ENCODE measurements at places on chromosomes 7 and 10.
A peak's percentile ranks its signal among the peaks of the same experiment; 100 is the strongest.

- no peak for DNase-seq
These were observed 110.1 kb downstream of the CDK14 start for GRCh38 chr7:90706072-90706716.

DNA sequence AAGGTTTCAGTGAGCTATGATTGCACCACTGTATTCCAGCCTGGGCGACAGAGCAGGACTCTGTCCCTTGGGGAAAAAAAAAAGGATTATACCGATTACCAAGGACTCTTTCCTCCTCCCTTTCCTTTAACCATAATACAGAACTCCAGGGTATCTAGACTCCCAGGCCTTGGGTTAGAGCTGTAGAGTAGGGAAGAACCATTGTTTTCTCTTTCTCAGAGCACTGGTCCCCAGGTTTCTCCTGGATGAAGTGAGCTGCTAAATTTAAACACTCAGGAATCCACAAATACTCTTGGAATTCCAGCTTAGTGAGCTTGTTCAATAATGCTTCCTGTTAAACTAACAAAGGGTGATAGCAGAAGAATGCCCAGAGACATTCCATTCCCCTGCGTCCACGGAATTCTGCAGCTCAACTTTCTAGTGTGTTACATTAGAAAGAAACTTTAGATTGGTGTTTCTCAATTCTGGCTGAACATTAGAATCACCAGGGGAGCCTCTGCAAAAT, 14.6 kb upstream of the RPEL1 start:
- peak; percentile 88 for DNase-seq

DNA sequence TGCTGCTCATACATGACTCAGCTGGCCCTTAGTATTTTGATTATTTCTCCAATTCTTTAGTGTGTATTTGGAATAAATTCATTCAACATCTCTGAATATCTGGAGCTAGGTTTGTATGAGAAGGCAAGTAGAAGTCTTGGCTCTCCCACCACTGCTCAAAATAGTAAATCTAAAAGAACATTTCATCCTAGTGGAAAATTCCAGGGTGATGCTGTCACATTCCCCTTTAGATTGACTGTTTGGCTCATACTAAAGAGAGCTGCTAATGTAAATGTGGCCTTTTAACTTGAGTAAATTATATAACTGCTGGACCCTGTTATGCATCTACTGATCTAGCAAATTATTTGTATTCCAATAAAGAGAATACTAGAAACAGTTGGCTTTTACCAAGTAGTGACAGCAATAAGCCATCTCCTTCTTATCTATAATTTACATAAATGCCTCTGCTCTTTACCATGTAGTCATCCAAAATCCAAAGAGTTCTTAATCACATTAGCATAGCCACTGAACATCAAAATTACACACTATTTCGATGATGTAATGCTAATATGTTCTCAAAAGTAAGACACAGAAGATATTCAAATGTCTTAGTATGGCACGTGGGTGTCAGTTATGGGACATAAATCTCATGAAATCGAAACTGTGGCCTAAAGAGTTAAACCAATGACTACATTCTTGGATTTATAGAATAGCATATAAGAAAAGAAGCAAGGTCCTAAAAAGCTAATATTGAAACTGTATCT, 86.9 kb upstream of the KCND2 start:
- no peak for DNase-seq

DNA sequence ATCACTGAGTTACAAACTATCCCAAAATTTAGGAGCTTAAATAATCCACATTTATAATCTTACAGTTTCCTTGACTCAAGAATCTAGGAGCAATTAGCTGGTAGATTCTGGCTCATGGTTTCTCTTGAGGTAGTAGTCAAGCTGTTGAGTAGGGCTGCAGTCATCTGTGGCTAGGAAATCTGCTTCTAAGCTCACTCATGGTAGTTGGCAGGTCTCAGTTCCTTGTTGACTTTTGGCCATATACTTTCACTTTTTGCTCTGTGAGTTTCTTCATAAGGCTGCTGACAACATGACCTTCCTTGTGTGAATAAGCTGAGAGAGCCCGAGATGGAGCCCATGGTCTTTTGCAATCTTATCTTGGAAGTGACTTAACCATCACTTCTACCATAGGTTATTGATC, 10.8 kb upstream of the ETV1 start:
- DNase-seq = no peak

DNA sequence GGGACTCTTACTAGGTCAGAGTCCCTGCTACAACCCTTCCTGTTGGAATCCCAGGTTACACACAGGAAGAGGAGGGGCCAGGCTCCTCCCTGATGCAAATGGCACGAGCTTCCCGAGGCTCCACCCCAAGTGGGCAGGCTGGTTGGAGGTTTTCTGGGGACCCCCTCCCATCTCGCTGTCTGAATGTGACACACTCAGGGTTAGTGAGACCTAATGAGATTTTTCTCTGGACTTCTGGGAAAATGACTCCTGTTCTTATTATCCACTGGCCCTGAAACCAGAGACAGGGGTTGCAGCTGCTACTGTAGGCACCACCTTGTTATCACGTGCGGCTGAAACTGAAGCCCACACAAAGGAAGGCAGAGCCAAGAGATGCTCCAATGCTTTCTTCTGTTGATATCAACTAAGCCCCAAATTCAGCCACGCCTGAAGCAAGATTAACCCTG, 103.3 kb downstream of the FAM107B start:
- DNase-seq = no peak

GRCh38 chr7:84482476-84482875, 287.9 kb upstream of the SEMA3A start:
- DNase-seq = no peak

- no peak for DNase-seq
These were observed 5.5 kb upstream of the GNAT3 start for GRCh38 chr7:80517282-80517747.

GRCh38 chr7:100865938-100866728, 1.1 kb upstream of the TRIP6 start:
- DNase-seq = peak; percentile 58

DNA sequence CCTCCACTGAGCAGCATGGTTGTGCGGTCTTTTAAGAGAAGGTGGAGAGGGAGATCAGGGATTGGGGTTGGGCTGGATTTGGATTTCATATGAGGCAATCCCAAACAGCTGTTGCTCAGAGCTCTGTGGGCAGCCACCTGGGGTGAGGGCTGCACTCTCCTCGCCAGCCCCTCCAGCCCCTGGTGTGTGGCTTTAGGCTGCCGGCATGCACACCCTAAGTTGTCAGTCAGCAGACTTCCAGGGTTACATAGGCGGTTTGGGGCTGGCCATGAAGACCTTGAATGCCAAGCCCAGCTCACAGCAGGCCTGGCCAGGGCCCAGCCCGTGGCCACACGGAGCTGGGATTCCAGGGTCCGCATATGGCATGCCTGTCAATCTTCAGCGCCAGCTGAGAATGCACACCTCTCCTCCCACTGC, 54.8 kb downstream of the ZMIZ1 start:
- no peak for DNase-seq

DNA sequence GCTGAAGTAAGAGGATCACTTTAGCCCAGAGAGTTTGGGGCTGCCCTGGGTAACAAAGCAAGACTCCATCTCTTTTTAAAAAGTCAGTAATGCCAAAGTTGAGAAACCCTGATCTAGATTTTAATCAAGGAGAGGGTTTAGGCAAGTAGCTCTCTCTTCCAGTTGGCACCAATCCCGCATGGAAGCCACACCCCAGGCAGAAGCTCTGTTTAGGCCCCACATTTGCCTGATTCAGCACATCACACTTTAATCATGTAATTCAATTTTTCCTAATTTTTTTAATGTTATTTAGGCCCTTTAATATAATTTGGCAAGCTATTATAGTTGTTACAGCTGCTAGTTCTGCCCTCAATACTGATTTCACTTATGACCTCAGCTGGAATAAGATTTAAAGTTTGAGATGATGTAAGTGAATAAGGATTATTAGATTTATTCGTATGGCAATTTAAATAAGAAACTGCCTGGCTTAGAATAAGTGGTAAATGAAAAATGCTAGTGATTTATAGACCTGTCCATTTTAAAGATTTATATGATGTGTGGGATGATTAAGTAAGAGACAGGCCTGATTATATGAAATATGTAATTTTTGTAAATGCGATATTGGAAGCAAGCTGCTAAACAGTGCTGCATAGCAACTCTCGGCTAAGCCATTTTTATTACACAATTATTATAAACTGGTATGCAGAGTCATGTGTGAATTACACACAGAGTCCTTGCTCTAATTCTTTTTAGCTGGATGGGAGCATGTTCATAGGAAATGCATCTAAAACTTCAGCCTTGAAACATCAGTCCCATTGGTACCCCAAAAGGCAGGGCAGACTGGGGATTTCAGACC, 80.2 kb upstream of the NFE2L3 start:
- DNase-seq = no peak

GRCh38 chr7:17130281-17131059, 168.0 kb upstream of the AHR start:
- no peak for DNase-seq

- DNase-seq = no peak
These were observed 113.5 kb downstream of the KLF6 start for GRCh38 chr10:3671386-3671955.

DNA sequence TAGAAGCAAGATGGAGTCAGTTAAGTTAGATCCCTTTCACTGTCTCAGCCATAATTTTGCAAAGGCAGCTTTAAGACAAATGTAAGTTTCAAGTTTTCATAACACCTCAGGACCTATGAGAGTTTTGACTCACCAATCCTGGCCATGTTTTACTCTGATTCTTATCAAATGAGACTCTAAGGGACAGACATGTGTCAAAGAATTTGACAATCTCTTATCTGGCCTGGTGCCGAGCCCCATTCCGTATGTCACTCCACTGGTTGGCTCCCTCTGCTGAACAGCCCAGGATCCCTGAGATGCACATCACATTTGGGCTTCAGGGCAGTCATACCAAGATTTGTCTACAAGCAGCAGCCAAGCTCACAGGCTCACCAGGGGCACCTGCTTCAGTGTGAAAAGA, 187.6 kb upstream of the STK17A start:
- DNase-seq = peak; percentile 55

DNA sequence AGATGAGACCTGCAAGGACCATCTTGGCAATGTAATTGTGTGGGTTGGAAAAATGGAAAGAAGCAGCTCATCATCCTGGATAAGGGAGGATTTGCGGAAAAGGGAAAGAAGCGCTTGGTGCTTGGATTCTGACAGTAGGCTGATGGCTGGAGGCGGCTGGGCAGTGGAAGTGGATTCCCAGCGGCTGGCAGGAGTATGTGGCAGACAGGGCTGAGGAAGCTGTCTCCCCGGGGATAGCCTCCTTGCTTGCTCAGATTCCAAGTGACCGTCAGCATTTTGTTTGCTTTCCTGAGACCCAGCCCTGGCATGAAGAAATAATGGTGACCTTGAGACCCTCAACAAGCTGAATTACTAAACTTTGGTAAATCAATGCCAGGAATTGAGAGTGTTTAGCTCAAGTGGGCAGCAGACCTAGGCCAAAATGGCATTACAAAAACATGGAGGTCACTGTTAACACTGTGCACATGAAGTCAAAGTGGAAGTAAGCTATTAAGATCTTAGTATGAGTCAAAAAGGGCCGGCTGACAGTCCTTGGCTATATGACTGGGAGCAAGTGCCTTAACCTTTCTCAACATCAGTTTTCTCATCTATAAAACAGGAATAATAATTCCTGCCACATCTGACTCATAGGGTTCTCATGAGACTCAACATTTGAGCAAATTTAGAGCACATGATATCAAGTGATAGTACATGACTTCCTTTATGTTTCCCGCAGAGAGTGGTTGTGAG, 21.3 kb downstream of the SLC25A28 start:
- DNase-seq = no peak

DNA sequence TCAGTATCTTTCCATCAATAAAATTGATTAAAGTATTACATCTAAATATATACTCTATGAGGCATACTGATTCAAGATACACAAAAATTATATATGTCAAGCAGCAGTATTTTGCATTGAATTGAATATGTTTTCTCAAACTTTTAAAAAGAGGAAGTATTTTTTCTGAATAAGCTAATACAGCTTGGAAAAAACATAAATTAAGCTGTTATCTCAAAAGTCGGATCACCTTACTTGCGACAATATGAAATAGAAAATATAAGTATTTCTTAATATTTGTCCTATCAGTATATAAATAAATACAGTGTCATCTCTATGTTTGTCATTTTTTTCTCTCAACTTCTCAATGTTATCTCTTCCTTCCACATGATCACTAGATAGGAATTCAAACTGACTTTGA, 139.3 kb downstream of the MBL2 start:
- no peak for DNase-seq

Measured in foreskin keratinocyte (primary cell).